Activated CD8-positive, alpha-beta memory T cell treated with anti-CD3 and anti-CD28 coated beads for 36 hours (primary cell): ENCODE measurements at places on chromosomes 4 and X. TPM values are rescaled to one million over a fixed set of nuclear protein-coding genes. Genes with fewer than 3 reads are reported as not detected.

Gene CSTF2
- total RNA-seq, result 53.9 TPM

Gene TMEM150C
- not detected for total RNA-seq

Gene MND1
- total RNA-seq, result 25.1 TPM

Gene USP26
- total RNA-seq, result not detected

Gene HMGN5
- total RNA-seq, result 1.9 TPM

Gene CT47B1
- not detected for total RNA-seq

Gene NOP14
- total RNA-seq, result 143 TPM

Gene EDA2R
- total RNA-seq, result 0.84 TPM

Gene RBM41
- total RNA-seq, result 13.0 TPM

Gene SHROOM4
- not detected for total RNA-seq

Gene NEUROG2
- total RNA-seq, result not detected

Gene CT45A3
- total RNA-seq, result not detected

Gene ZFYVE28
- 9.6 TPM for total RNA-seq

Gene HS6ST2
- total RNA-seq, result 0.19 TPM

Gene BEX4
- 12.8 TPM for total RNA-seq

Gene ZNF157
- 0.72 TPM for total RNA-seq

Gene SRPK3
- not detected for total RNA-seq

Gene BMP3
- total RNA-seq, result not detected

Gene NDST3
- total RNA-seq, result not detected

Gene ENOX2
- 14.7 TPM for total RNA-seq

Gene TBC1D8B
- 1.1 TPM for total RNA-seq

Gene PNMA5
- not detected for total RNA-seq

Gene SSX4B
- total RNA-seq, result not detected

Gene DUSP21
- total RNA-seq, result not detected

Gene SH3BGRL
- 22.5 TPM for total RNA-seq

Gene YY2
- total RNA-seq, result 2.1 TPM

Gene CXorf65
- 5.6 TPM for total RNA-seq

Gene SPANXA1
- total RNA-seq, result not detected

Gene FAM184B
- total RNA-seq, result not detected

Gene DUSP9
- total RNA-seq, result 0.15 TPM

Gene MAGEB17
- not detected for total RNA-seq

Gene MSL3
- total RNA-seq, result 29.8 TPM

Gene AGTR2
- total RNA-seq, result not detected

Gene IGBP1
- total RNA-seq, result 32.1 TPM

Gene NUDT11
- total RNA-seq, result 1.9 TPM

Gene ADAD1
- not detected for total RNA-seq

Gene NAA11
- not detected for total RNA-seq

Gene GABRB1
- not detected for total RNA-seq

Gene NSDHL
- total RNA-seq, result 23.6 TPM

Gene CT83
- total RNA-seq, result not detected

Gene MAGIX
- total RNA-seq, result 0.99 TPM
